ENCODE measurements at places on chromosomes 7 and 10.

GRCh38 chr10:72688208-72688651 is 3.7 kb upstream of the MCU start:
- DNase-seq: no peak

GRCh38 chr7:106285855-106286492 is 1.2 kb upstream of the NAMPT start:
- peak; percentile 10 for DNase-seq

DNA sequence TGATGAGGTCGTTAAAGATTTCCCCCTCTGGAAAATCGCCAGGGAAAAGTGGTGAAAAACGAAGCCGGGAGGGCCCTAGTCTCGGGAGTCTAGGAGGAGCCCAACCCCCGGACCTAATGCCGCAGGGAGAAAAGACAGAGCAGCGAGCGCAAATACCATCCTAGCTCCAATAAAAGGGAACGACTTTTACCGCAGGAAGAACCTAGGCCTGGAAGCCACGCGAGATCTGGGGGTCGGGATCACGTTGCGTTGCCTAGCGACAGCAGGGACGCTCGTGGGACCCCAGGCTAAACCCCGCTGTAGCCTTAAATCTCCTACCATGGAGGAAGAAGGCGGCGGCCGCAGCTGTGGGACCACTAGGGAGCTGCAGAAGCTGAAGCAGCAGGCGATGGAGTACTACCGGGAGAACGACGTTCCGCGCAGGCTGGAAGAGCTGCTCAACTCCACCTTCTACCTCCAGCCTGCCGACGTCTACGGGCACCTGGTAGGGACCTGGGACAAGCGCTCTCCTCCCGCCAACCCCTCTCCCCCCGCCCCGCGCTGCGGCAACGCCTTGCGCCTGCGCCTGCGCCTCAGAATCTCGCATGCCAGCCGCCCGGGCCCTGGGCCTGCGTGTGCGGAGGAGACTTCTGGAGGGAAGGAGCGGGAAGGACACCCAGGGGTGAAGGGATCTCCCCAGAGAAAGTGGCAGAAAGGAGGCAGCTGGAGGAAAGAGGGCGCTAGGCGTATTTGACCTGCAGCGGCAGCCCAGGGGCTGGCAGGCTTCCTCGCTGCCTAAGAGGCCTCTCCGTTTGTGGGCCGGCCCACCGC is at the start of gene ENO4:
Gene ENO4, plus strand, starts transcription at position 252 of the 810 bp plus-strand sequence. Its CDS starts 68 bp downstream, at position 320.
- DNase-seq: peak; percentile 25

DNA sequence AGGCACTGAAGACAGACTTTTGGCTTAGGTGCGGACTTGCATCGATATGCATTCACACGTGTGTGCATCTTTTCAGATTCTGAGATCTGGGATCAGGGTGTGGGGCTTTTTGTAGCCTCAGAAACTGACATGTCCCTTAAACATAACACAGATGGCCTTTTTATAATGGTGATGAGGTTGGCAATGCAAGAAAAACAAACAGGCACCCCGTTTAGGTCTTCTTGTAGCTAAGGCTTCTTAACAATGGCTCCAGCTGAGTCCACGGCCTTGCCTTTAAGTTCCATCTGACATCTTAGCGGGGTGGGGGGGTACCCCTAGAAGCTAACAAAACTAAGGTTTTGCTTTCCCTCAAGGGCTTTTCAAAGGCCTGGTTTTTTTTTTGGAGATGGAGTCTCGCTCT is 146.3 kb downstream of the PRPF18 start:
- no peak for DNase-seq

DNA sequence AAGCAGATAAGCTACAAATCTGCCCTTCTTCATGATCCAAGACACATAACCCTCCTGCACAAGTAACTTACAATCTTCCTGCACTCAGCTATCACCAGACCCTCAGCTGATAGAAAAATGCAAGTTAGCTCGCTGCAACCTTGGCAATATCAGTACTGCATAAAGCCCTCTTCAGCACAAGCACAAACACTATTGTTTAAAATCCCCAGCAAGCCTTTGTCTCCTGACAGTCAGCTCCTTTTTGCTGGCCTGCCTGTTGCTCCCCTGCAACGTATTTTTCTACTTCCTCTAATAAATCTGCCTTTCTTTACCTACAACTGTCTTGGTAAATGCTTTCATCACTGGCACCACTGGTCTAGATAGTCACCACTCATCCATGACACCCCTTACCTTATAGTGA is 59.8 kb downstream of the BAMBI start:
- no peak for DNase-seq

- no peak for DNase-seq
Observed at GRCh38 chr7:24991353-24991752, 11.4 kb upstream of the OSBPL3 start.

DNA sequence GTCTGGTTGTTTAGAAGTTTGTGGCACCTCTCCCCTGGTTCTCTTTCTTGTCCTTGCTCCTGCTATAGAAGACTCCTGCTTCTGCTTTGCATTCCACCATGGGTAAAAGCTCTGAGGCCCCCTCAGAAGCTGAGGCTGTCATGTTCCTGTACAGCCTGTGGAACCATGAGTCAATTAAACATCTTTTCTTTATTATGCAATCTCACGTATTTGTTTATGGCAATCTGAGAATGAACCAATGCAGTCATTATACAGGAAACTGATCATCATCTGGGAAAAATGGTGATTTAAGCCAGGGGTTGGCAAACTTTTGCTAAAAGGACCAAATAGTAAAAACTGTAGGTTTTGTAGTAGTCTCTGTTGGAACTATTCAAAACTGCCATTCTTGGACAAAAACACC is 175.4 kb downstream of the CSTF2T start:
- no peak for DNase-seq
